ENCODE measurements at places on chromosomes 7 and 10.

- no peak for DNase-seq
Measured at GRCh38 chr10:75009426-75009825, 102.0 kb upstream of the SAMD8 start.

GRCh38 chr10:44463511-44464121 lies 78.7 kb upstream of the CXCL12 start:
- peak; percentile 38 for DNase-seq

GRCh38 chr10:87818505-87819288 lies 671 bp upstream of the ATAD1 start:
- DNase-seq: no peak

DNA sequence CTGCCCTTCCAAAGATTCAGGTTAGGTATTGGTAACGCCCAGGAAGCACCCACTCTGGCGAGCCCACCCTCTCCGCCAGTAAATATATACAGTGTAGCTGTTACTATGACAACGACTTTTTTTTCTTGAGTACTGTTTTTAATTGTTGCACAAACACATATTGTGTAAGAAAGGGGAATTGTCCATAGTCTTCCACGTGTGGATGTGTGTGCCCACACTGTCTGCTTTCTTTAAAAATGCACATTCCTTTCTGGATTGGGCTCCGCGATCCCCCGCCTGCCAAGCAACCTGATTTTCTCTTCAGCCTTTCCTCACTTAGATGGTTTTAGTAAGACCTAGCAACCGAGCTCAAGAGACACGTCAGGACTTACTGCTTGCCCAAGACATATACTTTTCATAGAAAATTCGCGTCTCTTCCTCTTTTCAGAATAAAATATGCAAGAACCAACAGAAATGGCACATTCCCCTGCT lies 247.8 kb downstream of the EBF3 start:
- no peak for DNase-seq

DNA sequence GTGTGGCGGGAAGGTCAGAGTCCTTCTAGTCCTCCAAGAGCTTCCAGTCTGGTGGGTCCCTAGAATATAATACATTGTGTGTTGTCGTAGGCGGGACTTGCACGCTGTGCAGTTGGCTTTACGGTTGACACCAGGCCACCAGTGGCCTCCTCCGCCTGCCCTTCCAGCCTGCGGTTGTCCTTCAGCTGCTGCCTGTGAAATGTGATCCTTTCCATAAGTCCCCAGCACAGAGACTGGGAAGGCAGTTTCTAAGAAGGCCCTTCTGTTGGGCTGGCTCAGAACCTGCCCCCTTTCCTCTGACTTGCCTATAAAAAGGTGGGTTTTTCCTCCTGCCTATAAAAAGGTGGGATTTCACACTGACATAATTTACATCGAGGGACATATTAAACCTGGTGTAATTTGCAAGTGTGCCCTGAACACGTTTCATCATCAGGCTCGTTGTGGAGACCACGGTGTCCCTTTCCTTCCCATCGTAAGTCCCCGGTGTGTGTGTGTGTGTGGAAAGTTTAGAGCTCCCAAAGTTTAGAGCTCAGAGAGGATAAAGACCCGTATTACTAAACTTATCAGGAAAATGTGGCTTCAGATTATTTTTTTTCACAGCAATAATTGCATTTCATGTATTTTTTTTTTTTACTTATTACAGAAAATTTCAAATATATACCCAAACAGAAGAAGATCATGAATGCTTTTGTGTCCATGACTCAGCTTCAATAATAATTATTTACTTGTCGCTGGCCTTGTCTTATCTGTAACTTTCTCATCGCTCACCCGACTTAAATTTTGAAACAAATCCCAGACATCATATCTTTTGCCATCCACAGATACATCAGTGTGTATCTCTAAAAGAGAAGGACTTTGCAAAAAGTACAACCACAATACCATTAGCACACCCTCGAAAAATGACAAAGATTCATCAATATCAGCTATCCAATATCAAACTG lies 45.1 kb downstream of the CUX1 start:
- no peak for DNase-seq

GRCh38 chr7:72038022-72038732 lies 374.0 kb downstream of the CALN1 start:
- DNase-seq: no peak

- no peak for DNase-seq
Measured at GRCh38 chr10:132011445-132011844, 29.7 kb upstream of the BNIP3 start.

DNA sequence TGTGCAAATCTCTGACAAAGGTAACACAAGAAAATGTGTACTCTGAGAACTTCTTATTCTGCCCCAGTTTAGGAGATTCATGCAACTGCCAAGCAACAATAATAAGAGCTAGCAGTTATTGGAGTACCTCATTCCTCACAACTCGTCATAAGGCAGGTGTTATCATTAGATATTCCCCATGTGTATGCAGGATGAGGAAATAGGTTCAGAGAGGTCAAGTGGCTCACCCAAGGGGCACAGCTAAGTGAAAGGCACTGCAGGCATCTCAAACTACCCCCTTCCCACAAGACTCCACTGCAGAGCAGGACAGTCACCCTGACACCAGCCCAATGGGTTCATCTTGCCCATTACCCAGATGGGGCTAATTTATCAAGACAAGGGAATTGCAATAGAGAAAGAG lies 1.3 kb upstream of the GSTK1 start:
- no peak for DNase-seq

GRCh38 chr7:64946772-64947171 lies 43.7 kb downstream of the ZNF273 start:
- DNase-seq: peak; percentile 44

DNA sequence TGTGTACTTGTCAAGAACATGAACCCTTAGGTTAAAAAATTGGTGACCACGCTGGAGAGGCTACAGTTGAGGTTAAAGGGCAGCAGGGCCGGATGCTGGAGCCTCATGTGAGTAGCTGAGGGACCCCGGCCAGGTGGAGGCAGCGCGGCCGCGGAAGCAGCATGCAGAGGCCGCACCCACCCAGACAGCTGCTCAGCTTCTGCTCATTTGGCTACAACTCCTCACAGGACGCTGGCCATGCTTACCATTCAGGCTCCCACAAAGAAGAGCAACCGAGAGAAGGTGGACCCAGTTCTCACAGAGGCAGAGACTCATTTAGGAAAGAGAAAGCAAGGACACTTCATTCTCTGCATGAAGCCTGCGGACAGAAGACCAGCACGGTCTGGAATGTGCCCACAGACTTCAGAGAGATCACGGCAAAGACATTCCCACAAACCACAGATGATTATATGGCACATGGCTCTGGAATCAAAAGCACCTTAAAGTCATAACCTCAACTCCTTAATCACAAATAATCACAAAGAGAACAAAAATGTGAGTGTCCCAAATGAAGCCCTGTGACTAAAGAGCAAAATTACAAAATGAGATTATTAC lies 94.4 kb downstream of the VOPP1 start:
- peak; percentile 92 for DNase-seq

DNA sequence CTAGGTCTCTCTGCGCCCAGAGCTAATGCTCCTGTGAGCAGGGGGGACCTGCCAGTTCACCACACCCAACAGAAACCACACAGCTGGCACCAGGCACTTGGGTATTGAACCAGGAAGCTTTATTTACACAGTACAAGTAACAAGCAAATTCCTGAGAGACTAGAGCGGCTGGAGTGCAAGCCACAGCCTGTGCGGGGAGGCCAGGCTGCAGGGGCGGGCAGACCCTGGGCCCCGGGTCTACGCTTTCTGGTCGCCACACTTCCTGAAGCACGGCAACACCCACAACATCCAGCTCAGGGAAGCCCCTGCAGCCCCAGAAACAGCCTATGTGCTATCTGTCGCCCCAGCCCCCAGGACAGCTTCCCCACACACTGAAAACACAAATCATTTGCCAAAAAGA lies 125.0 kb downstream of the FAM53B start:
- DNase-seq: peak; percentile 70

DNA sequence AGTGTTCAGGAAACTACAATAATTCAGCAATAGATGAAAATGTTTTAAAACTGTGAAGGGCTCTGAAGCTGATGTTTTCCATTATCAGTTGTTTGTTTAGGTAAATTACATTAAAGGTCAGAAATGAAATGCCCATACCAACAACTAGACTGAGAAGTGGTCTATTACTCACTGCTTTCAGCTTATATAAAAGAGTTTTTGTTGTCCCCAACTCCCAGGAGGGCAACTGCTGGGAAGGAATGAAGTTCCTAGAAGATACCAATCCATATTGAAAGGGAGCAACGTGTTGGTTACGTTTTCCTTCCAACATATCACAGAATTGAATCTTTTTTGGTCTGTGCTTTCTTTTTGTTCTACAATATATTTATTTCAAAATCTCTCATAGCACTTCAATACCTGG lies 330.6 kb upstream of the LRRN3 start:
- DNase-seq: no peak

GRCh38 chr10:15703151-15703880 lies 16.4 kb downstream of the ITGA8 start:
- DNase-seq: no peak

- peak; percentile 63 for DNase-seq
Measured at GRCh38 chr10:4691776-4692175, 134.2 kb upstream of the AKR1E2 start.

DNA sequence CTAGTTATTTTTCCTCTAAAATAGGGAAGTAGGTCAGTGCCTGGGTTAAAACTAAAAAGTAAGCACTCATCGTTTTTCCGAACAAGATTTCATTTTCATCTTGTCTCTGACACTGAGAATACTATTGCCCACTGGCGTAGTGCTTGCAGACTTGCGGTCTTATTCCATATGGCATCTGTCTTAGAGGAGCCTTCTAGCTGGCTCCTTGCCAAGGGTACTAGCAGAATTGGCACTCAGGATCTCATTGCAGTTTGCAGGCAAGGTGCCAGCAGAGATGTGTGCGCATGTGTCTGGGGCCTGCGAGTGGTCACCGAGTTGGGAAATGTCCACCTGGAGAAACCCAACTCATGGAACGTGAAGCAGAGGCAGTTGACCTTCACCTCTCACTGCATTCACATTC lies 143.4 kb downstream of the CELF2 start:
- DNase-seq: no peak

GRCh38 chr10:78634835-78635234 lies 433.9 kb upstream of the ZMIZ1 start:
- peak; percentile 86 for DNase-seq

Measured in astrocyte of the hippocampus (primary cell).